Ascending aorta (tissue), 2 donors: ENCODE measurements at places on chromosomes 1 and 21. TPM values are rescaled to one million over a fixed set of nuclear protein-coding genes. Genes with fewer than 3 reads are reported as not detected.
A peak's percentile ranks its signal among the peaks of the same experiment; 100 is the strongest.

DNA sequence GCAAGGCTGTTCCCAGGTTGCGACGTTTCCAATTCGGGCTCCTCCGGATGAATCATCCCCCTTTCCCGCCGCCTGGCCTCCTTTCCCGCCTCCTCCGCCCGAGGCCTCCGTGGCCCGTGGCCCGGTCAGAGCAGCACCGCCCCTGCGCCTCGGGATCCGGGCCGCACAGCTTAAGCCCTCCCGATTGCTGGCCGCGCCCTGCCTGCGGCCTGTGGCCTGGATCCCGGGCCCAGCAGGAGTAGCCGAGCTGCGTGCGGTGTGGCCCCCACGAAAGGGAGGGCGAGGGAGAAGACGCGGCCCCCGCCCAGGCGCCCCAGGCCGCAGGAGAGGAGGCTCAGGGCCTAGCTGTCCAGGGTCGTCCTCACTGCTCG, 1.0 kb downstream of the TMEM200B start:
- peak overlapping the region; percentile 99 for H3K27ac ChIP-seq
- H3K4me3 ChIP-seq: peak overlapping the region; percentile 83
- H3K4me1 ChIP-seq: peaks cover 30% of the 10 kb centered on the region
- no peaks in the 10 kb centered on the region for H3K36me3 ChIP-seq
- H3K27me3 ChIP-seq: no peaks in the 10 kb centered on the region

- H3K4me3 ChIP-seq: no peak overlapping the region
- H3K36me3 ChIP-seq: no peaks in the 10 kb centered on the region
- DNase-seq: no peak
- H3K27me3 ChIP-seq: no peaks in the 10 kb centered on the region
Observed at GRCh38 chr1:119790451-119791198, 20.6 kb downstream of the REG4 start.

DNA sequence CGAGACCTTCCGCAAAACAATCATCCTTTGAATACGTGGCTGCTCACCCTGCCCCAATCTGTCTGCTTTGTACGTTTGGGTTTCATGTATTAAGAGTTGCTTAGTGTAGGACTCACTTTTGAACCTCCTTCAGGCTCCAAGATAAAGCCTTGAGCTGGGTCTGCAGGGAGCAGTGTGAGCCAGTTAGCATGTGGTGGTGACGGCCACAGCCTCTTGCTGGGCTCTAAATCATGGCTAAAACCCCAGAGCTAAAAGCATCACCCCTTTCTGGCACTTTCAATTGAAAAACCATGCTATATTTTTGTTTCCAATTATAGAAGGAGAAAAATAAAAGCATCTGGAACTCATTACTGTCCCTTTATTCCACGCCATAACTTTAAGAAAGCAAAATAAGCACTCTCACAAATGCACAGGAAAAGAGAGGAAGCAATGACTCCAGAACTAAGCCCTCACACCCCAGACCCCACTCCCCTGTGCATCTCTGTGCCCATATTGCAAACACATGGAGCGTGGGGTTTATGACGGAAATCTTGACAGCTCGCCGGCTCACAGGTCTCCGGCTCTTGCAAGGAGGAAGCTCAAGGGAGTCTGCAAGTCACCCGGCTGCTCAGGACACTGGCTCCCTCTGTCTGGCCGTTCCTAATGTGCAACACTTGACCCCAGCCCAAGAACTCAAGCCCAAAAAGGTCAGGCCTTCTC, 135.5 kb downstream of the MIS18A start:
- H3K4me1 ChIP-seq: peaks cover 7% of the 10 kb centered on the region
- H3K36me3 ChIP-seq: no peaks in the 10 kb centered on the region
- no peak overlapping the region for H3K4me3 ChIP-seq

DNA sequence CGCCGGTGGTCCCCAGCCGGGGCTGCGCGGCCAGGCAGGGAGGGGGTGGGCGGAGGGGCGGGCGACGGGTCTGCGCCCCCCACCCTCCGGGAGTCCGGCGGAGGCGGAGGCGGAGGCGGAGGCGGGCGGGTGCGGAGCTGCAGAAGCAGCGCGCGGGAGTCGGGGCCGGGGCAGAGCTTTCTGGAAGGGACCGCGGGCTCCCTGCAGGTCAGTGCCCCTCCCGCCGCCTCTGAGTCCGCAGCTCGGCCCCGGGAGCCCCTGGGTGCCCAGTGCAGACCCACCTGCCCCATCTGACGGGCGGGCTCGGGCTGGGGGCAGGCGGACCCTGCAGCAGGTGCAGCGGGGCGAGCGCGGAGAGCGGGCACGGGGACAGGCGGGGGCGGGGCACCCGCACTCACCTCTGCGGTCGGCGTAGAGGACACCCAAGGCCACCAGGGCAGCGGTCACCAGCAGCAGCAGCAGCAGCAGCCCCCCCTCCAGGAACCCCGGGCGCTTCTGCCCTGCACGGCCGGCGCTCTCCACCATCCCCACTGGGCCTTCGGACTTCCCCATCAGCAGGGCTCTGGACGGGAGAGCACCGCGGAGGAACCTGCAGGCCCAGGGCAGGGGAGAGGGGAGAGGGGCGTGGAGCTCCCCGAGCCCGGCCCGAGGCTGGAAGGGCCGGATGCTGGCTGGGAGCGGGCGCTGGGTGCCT, 3.7 kb downstream of the MMEL1 start:
- H3K27me3 ChIP-seq: peaks cover 18% of the 10 kb centered on the region
- no peak for DNase-seq
- H3K27ac ChIP-seq: no peak overlapping the region
- H3K4me3 ChIP-seq: no peak overlapping the region
- H3K36me3 ChIP-seq: no peaks in the 10 kb centered on the region
- H3K4me1 ChIP-seq: no peaks in the 10 kb centered on the region

GRCh38 chr1:33334081-33334552, 13.2 kb upstream of the A3GALT2 start:
- peak overlapping the region; percentile 44 for H3K4me3 ChIP-seq
- H3K27me3 ChIP-seq: no peaks in the 10 kb centered on the region
- DNase-seq: peak; percentile 43

PLA2G4A gene
- total RNA-seq: 0.75 TPM

DNA sequence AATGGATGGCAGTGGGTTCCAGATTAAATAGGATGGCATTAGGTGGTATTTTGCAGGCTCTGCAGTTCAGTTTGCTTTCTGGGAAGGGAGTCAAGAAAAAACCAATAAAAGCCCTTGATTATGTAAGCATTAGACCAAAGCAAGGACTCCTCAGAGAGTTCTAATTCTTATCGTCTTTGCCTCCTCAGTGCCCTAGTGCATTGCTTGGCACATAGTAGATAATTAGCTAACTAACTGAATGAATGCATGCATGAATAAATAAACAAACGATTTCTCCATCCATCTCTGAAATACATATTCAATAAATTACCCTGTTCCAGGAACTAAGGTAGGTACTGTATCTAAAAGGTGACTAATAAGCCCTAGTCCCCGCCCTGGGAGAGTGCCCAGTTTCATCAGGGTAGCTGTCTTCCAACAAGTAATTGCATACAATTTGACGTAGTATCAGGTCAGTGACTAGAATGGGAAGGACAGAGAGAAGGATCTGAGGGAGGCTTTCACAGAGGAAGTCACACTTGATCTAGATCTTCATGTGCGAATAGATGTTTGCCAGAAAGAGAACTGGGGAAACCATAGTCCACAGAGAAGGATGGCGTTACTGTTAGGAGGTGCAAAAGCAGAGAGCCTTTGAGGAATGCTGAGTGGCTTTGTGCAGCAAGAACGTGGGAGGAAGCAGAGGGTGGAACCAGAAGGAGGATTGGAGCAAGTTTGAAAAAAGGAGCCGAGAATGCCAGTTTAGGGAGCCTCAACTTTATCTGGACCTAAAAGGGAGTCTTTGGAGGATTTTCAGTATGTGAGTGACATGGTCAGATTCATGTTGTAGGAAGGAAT, 111.4 kb downstream of the TBX19 start:
- H3K27me3 ChIP-seq: no peaks in the 10 kb centered on the region
- DNase-seq: no peak
- H3K36me3 ChIP-seq: no peaks in the 10 kb centered on the region
- no peak overlapping the region for H3K27ac ChIP-seq

GRCh38 chr1:157369808-157370521, 182.3 kb downstream of the FCRL5 start:
- H3K36me3 ChIP-seq: no peaks in the 10 kb centered on the region
- H3K27ac ChIP-seq: no peak overlapping the region
- no peak for DNase-seq
- no peaks in the 10 kb centered on the region for H3K4me1 ChIP-seq
- no peaks in the 10 kb centered on the region for H3K27me3 ChIP-seq
- no peak overlapping the region for H3K4me3 ChIP-seq

GRCh38 chr1:88275259-88275862, 408.7 kb upstream of the PKN2 start:
- no peaks in the 10 kb centered on the region for H3K27me3 ChIP-seq
- H3K4me3 ChIP-seq: no peak overlapping the region
- no peaks in the 10 kb centered on the region for H3K36me3 ChIP-seq
- no peak for DNase-seq
- H3K27ac ChIP-seq: no peak overlapping the region
- no peaks in the 10 kb centered on the region for H3K4me1 ChIP-seq

ANKRD65 gene
- total RNA-seq: 12.5 TPM

DNA sequence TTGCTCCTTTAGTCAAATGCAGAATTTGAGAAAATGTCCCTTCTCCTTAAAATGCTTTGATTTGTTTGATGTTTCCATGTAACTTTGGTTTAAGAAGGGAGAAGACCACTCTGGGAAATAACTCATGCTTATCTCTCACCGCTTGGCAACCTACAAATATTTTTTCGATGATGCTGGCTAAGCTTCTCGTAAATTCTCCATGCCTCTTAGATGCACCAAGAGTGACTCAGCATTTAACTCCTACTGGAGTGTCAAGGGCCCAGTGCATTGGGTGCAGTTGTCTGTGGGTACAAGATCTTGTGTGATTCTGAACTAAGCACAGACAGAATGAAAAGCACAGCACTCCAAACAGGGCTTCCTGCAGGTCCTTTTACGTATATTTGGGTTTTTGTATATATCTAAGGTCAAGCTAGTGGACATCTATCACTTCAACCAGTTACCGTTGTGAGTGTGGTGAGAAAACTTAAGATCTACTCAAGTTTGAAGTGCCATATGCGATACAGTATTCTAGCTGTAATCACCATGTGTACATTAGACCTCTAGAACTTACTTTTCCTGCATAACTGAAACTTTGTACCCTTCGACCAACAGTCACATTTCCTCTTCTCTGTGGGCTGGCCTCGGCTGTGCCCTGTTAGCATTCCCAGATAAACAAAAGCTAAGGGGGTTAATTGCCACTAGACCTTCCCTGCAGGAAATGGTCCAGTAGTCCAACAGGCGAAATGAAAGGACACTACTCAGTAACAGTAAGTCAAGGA, 55.8 kb downstream of the COL18A1 start:
- H3K4me3 ChIP-seq: no peak overlapping the region
- no peak for DNase-seq
- H3K36me3 ChIP-seq: peaks cover 3% of the 10 kb centered on the region
- peak overlapping the region; percentile 34 for H3K27ac ChIP-seq
- H3K4me1 ChIP-seq: peaks cover 5% of the 10 kb centered on the region

DNA sequence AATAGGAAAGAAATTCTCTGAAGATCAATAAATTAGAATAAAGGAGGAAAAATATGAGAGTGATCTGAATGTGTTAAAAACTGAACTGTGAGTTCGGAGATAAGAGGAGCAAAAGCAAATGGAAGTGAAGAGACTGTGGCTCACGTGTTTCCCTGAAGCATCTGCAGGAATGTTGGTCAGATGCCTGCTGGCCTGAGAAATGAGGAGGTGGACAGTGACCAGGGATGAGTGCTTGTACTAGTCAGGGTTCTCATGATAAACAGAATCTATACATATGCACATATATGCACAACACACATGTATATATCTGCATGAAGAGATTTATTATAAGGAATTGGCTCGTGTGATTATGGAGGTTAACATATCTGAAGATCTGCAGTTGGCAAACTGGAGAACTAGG, 103.4 kb upstream of the TIAM1 start:
- no peaks in the 10 kb centered on the region for H3K27me3 ChIP-seq
- H3K4me1 ChIP-seq: no peaks in the 10 kb centered on the region
- H3K4me3 ChIP-seq: no peak overlapping the region

DNA sequence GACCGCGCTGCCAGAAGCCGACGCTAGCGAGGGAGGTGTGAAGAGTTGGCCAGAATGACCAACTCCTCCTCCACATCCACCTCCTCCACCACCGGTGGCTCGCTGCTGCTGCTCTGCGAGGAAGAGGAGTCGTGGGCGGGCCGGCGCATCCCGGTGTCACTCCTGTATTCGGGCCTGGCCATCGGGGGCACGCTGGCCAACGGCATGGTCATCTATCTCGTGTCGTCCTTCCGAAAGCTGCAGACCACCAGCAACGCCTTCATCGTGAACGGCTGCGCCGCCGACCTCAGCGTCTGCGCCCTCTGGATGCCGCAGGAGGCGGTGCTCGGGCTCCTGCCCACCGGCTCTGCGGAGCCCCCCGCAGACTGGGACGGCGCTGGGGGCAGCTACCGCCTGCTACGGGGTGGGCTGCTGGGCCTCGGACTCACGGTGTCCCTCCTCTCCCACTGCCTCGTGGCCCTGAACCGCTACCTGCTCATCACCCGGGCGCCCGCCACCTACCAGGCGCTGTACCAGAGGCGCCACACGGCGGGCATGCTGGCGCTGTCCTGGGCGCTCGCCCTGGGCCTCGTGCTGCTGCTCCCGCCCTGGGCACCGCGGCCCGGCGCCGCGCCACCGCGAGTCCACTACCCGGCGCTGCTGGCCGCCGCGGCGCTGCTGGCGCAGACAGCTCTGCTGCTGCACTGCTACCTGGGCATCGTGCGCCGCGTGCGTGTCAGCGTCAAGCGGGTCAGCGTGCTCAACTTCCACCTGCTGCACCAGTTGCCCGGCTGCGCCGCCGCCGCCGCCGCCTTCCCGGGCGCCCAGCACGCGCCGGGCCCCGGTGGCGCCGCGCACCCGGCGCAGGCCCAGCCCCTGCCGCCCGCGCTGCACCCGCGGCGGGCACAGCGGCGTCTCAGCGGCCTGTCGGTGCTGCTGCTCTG, 1.2 kb downstream of the GPR88 start:
- H3K27ac ChIP-seq: no peak overlapping the region
- peaks cover 11% of the 10 kb centered on the region for H3K4me1 ChIP-seq
- peak overlapping the region; percentile 61 for H3K4me3 ChIP-seq
- no peaks in the 10 kb centered on the region for H3K36me3 ChIP-seq
- no peak for DNase-seq
- H3K27me3 ChIP-seq: no peaks in the 10 kb centered on the region

S100A9 gene
- total RNA-seq: 764 TPM

ZSWIM5 gene
- 1.2 TPM for total RNA-seq
